ENCODE measurements at places on chromosomes 13 and 19.

GRCh38 chr13:109654341-109655205 is 131.8 kb downstream of the IRS2 start:
- DNase-seq: no peak

GRCh38 chr13:72431981-72432682 is 295.3 kb downstream of the MZT1 start:
- peak; percentile 35 for DNase-seq

GRCh38 chr19:52527956-52528351 is 486 bp downstream of the ZNF808 start:
- DNase-seq: peak; percentile 27

- DNase-seq: no peak
These were observed 286.5 kb downstream of the FOXO1 start for GRCh38 chr13:40379794-40380578.

- DNase-seq: no peak
These were observed 30.1 kb downstream of the DNAJC3 start for GRCh38 chr13:95707035-95707434.

DNA sequence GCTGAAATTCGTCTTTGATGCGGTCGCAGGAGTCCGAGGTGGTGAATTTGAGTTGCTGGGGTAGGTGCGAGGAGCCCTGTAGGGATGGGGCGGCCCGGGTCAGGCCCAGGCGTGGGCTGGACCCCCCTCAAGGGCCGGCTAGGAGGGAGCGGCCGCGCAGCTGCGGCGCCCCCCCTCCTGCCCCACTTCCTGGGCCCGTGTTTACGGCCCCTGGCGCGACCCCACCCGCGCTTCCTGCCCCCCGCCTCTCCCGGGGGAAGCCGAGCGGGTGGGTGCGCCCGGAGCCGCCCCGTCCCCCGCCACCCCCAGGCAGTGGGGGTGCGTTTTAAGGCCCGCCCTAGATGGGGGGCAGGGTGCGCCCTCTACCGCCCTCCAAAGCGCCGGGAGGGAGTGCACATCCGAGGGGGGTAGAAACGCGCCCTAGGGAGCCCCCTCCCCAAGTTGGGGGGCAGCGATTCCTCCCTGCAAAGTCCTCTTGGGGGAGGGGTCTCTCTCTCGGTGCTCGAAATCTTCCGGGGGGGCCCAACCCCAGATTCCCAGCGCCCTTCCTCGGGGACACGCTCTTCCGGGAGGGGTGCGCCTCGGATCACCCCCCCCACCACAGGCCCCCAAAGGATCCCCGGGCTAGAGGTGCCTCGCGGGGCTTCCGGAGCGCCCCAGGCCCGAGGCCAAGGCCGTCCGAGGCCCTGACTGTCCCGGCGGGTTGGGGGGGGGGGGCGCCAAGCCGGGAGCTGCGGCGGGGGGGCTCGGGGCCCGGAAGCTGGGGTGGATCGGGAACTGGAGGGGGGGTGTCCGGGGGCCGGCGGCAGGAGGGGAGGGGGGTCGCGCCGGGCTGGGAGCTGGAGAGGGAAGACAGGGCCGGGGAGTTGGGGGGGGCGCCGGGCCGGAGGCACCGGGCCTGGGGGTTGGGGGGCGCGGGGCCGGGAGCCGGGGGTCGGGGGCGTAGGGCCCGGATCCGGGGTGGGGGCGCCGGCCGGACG is 823 bp downstream of the TLE5 start:
- peak; percentile 79 for DNase-seq

GRCh38 chr19:2783781-2784145 is 690 bp upstream of the SGTA start:
- DNase-seq: no peak

- no peak for DNase-seq
These were observed 53.2 kb downstream of the CRTC1 start for GRCh38 chr19:18736415-18737336.

DNA sequence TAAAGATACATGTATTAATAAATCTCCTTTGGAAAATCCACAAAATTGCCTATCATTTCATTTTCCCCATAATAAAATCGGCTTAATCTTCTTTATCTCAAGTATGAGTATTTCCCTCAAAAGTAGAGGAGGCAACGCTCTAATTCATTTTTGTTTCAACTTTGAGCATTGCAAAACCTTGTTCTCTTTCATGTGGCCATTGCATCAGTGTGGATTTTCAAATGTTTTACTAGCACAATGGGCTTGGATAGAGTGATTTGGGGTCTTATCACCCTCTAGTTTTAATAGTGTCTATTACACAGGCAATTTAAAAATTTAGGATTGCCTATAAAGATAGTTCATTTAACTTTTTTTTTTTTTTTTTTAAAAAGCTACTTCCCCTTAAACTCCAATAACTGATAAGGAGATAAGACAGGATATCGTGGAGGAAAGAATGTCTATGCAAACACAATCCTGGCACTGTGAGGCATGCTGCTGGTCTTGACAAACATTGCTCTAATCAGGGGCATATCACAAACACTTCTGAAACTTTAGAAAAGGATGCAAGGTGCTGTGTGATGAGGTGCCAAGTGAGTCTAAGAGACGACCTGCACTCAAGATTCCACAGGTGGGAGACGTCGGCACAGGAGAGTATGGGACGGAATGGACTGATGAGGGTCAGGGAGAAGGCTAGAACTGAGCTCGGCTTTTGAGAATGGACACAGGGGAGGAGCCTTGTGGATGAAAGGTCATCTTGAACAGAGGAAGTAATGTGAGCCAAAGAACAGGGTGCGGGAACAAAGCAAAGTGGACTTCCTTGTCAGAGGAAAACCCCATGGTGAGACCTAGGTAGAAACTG is 199.7 kb downstream of the IRS2 start:
- no peak for DNase-seq
